ENCODE measurements at places on chromosomes 6 and 20.
A peak's percentile ranks its signal among the peaks of the same experiment; 100 is the strongest.

DNA sequence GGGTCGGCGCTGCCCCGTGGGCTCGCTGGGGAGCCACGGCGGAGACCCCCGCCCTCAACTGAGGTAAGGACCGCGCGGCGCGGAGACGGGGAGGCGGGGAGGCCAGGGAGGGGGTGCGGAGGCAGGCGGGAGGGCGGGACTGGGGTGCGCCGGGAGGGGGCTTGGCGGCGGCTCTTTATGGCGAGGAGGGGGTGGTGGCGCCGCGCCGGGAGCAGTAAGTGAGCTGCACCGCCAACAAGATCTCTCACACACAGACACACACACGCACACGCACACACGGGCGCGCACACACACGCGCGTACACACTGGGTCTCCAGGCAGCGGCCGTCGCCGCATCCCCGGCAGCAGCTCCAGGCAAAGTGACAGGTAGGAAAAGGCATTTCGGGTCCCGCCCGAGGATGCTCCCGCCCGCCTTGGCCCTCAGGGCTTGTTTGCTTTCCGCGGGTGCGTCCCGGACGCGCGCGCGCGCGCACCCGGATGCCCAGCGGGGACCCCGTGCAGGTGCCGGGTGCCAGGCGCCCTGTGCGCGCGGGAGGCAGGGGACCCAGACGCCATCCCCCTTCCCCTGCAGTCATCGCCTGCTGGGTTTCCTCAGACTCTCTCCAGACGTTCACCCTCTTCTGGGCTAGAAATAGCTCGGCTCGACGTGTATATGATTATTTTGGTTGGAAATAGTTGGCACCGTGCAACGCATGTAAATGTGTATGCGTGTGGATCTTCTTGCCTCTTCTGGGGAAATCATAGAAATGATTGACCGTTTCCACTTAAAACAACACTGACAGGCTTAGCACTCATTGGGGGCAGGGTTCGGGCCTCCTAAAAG is at the start of gene PLCB4:
PLCB4 (plus strand) TSS at position 247 of the 823 bp plus-strand sequence. CDS start 238,728 bp downstream, outside the sequence.
- DNase-seq = peak; percentile 29

- no peak for DNase-seq
These were observed 339.9 kb upstream of the RNF217 start for GRCh38 chr6:124622351-124622750.

- no peak for DNase-seq
These were observed 62.5 kb downstream of the CNKSR3 start for GRCh38 chr6:154447954-154448353.

- no peak for DNase-seq
These were observed 18.4 kb downstream of the SCP2D1 start for GRCh38 chr20:18831830-18832499.

- no peak for DNase-seq
These were observed 80.6 kb downstream of the FNDC1 start for GRCh38 chr6:159249752-159250151.

- DNase-seq = no peak
These were observed 7.0 kb upstream of the RWDD1 start for GRCh38 chr6:116564311-116564710.

DNA sequence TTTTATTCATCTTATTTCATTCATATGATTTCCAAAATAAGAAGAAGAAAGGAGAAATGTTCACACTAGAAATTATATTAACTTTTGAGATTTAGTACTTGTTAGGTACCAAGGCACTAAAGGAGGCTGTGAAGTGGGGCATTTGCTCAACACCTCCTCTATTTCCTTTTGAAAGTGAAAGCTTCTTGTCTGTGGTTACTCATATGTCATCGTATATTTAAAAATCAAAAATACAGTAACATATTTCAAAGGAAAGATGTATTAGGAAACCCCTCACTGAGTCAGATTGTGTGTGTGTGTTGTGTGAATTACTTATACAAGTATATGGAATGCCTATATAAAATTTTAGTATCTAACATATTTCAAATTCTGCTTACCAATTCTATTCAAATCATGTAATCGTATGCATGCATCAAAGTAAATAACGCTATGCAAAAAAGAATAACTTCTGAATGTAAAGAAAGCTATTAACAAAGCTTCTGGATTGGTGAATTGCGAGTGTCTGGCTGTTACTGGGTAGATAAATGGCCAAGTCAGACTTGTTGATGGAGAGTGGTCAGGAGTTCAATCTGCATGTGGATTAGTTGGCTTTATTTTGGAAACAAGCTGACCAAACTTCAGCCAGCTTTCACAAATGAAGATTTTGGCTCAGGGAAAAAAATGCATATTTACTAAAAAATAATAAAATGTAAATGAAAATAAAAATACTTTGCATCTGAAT is 70.9 kb downstream of the PACRG start:
- no peak for DNase-seq

- DNase-seq = no peak
These were observed 56.6 kb downstream of the MMUT start for GRCh38 chr6:49406250-49406970.

- DNase-seq = peak; percentile 91
These were observed 56.0 kb downstream of the CTNNBL1 start for GRCh38 chr20:37749620-37750403.

DNA sequence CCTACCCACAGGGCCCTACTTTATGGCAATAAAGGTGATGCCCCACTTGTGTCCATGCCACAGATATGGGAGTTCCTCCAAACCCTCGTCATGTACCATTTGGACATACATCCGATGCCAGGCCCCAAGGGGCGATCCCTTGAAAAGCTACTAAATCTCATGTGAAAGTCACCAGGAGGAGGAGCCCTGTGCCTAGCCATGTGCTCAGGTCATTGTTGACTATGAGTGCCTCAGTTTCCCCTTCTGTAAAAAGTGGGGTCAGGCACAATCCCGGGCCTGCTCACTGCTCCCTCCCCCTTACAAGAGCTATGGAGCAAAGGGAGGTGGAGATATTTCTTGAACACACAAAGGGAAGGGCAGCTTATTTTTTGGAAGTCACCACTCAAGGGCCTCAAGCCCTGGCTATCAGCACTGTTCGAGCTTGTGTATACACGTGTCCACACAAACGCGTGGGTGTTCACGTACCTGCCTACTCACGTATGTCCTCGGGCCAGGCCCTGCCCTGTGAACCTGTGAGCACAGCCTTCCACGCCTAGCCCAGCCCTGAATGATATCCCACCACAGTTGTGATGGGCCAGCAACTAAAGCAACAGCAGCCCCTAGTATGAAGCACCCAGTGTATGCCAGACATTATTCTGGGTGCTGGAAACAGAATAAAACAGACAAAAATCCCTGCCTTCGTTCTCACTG is 1.9 kb downstream of the ACTL10 start:
- DNase-seq = no peak

DNA sequence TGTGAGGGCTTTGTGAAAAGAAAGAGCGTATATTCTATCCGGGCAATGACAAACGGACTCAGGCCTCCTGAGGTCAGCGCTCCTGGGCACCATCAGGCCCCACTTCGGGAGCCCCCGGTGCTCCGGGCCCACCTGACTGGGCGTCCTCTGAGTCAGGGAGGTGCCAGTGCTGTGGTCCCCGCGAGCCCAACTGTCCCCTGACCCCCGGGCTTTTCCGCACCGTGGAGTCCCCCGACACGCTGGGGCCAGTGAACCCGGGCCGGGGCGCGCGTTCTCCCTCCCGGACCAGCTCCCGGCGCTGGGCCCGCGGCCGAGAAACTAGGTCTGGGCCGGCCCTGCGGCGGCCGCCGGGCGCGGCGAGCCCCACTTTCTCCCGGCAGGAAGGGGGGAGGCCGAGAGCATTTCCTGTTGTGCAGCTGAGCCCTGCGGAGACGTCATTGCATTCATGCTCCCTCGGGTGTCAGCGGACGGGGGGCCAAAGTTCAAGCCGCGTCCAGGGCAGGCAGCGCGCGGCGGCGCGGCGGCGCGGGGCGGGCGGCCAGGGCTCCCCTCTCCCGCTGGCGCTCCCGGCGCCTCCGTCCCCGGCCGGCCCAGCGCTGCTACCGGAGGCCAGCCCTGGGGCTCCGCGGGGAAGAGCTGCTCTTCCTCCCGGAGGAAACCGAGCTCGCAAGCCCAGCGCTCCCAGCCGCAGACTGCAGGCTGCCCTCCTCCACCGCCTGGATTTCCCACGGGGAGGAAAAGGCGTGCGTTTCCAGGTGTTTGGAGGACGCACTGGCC is 18.3 kb downstream of the HIVEP2 start:
- no peak for DNase-seq

GRCh38 chr6:137630666-137631065 is 136.5 kb upstream of the OLIG3 start:
- DNase-seq = no peak

- DNase-seq = no peak
These were observed 45.5 kb upstream of the NXT1 start for GRCh38 chr20:23305098-23305497.

GRCh38 chr6:36844232-36845170 is 5.3 kb upstream of the CPNE5 start:
- DNase-seq = no peak

DNA sequence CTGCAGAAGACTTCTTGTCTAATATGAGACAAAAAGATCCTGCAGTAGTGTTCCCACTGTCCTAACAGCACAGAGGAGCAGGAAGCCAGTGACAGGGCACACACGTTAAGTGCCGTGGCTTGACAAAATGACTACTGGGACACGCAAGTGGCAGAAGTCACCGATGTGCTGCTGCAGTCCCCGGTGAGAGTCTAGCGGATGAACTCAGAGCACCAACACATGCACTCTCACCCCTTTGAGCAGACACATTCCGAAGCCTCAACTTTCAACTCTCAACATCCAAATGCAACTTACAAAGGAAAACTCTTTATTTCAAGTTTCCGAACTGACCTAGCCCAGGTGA is 898 bp downstream of the LAMA4 start:
- no peak for DNase-seq

- DNase-seq = no peak
These were observed 72.1 kb upstream of the ENPP5 start for GRCh38 chr6:46242921-46243320.

DNA sequence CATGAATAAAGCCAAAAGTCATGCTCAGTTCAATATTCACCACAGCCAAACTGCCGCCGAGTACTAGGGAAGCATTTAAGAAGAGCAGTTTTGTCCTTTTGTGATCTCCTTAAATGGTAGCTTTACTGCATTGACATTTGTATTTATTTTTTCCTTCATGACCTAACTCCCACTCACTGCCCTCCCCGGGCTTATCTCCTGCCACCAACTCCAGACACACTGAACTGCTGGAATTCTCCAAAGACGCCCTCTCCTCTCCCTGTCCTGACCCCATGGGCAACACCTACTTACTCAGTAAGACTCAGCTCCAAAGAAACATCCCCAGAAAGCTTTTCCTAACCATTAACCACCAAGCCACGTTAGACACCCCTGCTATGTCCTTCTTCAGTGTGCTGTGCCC is 48.5 kb upstream of the CNKSR3 start:
- DNase-seq = no peak

DNA sequence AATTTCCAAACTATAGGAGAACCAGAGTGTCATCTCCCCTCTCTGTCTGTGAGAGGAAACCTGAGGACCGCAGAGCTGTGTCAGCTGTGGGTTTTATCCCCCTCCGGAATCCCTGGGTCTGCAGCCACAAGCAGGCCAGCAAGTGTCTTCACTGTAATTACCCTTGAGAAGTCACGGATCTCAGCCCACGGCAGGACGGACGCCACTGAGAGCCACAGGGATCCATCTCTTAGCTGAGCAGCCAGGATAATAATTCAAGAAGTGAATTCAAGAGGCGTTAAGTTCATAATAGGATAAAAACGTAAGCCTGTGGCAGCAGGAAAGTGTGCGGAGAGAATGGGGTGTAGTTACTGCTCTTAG is 37.0 kb downstream of the DLL1 start:
- DNase-seq = no peak

GRCh38 chr6:157756708-157757429 is 66.2 kb upstream of the SNX9 start:
- DNase-seq = peak; percentile 77

GRCh38 chr6:32912951-32913350 is 27.9 kb downstream of the HLA-DMB start:
- peak; percentile 80 for DNase-seq

GRCh38 chr20:48329676-48330664 is 497.8 kb downstream of the PREX1 start:
- peak; percentile 43 for DNase-seq

- DNase-seq = no peak
These were observed 29.0 kb upstream of the SLC22A1 start for GRCh38 chr6:160092602-160093001.

DNA sequence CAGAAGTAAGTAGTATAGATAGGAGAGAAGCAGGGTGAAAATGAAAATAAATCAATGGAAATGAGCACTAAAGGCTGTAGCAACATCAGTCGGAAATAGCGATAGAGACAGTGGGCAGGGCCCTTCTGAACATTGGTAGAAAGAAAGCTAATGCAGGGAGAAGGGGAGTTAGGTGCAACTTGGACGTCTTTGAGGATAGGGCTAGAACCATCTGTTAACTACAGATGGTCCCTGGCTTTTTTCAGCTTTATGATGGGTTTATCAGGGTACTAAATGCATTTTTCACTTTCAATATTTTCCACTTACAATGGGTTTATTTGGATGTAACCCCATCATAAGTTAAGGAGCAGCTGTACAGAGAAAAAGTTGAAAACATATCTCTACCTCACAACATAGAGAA is 72.8 kb upstream of the CNR1 start:
- no peak for DNase-seq

- DNase-seq = no peak
These were observed 84.5 kb upstream of the FYN start for GRCh38 chr6:111957623-111958315.

- peak; percentile 38 for DNase-seq
These were observed 672.4 kb upstream of the MARCKS start for GRCh38 chr6:113184736-113185135.

GRCh38 chr6:150722614-150723344 is 123.1 kb downstream of the PLEKHG1 start:
- no peak for DNase-seq

DNA sequence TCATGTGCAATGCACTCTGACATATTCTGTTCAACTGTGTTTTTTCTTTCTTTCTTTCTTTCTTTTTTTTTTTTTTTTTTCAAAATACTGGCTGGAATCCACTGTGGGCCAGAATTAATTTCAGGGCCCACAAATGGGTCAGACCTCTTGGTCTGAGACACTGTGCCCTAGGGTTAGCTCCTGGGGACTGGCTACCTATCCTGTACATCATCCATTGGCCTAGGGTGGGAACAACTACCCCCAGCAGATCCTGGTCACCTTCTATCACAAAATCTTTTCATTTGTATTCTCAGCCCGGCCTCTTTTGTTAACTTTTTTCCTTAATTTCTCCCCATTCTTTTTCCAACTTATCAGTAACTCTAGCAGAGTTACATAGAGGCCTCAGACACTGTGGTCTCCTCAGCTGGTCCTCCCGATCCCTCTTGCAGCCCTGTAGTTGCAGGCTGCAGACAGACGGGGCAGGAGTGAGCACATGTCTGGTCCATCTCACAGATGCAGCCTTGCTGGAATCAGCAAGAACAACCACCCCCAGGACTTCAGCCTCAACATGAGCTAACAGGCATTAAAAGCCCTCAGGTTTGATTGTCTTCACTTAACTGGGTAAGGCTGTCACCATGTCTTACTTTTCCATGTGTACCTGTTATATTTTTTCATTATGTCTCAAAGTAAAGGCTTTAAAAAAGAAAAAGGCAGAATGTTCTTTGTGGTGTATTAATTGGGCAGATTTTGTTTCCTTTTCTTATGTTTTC is 41.3 kb downstream of the TXLNB start:
- peak; percentile 25 for DNase-seq

- DNase-seq = no peak
These were observed 536.7 kb upstream of the JARID2 start for GRCh38 chr6:14709066-14709670.

GRCh38 chr6:20718705-20719653 is 184.7 kb downstream of the CDKAL1 start:
- no peak for DNase-seq

All from NCI-H1694 treated with DMSO at 0.1 percent for 48 hours (cell line).